ENCODE measurements at places on chromosomes 2 and 18.

GRCh38 chr2:128368437-128369107 lies 49.9 kb upstream of the HS6ST1 start:
- no peak for DNase-seq

DNA sequence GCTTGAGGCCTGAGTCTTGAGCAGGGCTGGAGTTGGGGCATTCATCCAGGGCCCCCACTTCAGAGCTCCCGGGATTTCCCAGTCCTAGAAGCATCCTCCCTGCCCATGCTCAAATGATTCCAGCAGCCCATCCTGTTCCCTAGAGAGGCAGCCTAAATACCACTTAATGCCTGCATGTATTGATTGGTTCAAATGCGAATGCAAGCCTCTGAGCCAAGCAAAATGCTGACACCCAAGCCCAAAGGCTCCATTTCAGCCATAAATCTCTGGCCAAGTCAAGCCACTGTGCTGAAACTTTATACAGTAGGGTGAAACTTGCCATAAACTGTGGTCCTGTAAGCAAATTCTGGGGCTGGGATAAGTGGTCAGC lies 279.8 kb downstream of the CLIP4 start:
- DNase-seq: no peak

DNA sequence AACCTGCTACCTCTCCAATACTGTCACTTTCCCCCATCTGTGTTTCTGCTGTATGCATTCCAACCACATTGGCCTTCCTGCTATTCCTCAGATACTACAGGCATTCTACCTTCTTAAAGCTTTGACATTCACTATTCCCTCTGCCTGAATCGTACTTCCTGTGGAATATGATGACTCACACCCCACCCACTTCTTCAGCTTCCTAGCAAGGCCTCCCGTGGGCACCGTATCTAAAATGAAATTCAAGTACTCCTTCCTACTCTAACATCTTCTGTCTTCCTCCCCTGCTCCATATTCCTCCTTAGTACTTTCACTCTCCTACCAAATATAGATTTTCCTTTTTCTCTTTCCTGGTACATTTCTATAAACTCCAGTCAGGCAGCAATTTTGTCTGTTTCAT lies 710.4 kb downstream of the RNF144A start:
- no peak for DNase-seq

DNA sequence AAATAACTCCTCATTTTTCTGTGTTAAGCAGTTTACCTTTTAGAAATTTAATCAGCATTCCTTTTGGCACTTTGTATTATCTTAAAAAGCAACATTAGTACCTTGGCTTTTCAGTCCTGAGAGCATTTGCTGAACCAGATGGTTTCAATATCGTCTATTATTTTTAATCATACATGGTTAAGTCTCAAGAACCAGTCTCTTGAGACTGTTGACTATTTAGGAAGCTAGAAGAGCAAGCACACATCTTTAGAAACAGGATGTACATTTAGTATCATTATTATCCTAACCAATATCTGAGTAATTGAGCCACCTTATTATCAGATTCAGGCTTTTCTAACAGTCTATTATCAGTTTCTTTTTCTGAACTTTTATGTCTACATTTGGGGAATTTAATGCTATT lies 28.2 kb upstream of the ZEB2 start:
- no peak for DNase-seq

- DNase-seq: no peak
Observed at GRCh38 chr18:54173250-54173649, 51.2 kb downstream of the MBD2 start.

DNA sequence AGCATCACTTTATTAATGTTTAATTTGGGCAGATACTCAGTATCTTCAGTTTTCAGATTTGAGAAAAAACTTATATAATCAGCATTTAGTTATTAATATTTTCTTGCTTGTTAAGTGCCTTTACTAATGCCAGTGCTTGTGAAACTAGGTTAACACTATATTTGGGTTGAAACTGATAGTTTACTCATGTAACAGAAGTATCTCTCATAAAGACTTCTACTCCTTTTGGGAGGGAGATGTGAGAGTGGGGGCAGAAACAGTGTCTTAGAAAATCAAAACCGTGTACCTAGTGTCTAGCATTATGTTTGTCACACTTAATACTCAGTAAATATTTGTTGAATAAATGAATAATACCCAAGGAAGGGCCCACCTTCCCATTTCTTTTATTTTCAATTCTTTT lies 129.5 kb downstream of the MSTN start:
- DNase-seq: no peak

GRCh38 chr2:24206242-24206641 lies 31.4 kb downstream of the FAM228A start:
- no peak for DNase-seq

DNA sequence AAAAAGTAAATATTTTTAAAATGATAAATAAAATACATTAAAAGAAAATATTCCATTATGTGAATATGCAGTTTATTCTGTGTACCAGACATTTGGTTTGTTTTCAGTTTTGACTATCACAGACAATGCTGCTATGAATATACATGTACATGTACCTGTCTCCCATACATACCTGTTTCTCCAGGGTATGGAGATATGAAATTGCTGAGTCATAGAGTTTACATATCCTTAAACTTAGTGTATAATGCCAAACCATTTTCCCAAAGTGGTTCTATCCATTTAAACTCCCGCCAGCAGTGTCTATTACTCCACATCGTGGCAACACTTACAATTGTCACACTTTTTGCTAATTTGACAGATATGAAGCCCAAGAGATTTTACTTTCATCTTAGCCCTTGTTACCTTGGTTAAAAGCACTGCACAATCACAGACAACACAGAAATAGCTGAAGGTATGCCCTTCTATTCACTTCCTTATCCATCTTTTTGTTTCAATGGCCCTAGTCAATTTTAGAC lies 56.3 kb downstream of the ZNF521 start:
- no peak for DNase-seq

- DNase-seq: no peak
Observed at GRCh38 chr2:48395658-48396057, 134.3 kb upstream of the STON1 start.

GRCh38 chr2:134917360-134917865 lies 1.2 kb upstream of the CCNT2 start:
- no peak for DNase-seq

All from K562 (cell line).